ENCODE measurements at places on chromosomes 3 and 15.
A peak's percentile ranks its signal among the peaks of the same experiment; 100 is the strongest.

DNA sequence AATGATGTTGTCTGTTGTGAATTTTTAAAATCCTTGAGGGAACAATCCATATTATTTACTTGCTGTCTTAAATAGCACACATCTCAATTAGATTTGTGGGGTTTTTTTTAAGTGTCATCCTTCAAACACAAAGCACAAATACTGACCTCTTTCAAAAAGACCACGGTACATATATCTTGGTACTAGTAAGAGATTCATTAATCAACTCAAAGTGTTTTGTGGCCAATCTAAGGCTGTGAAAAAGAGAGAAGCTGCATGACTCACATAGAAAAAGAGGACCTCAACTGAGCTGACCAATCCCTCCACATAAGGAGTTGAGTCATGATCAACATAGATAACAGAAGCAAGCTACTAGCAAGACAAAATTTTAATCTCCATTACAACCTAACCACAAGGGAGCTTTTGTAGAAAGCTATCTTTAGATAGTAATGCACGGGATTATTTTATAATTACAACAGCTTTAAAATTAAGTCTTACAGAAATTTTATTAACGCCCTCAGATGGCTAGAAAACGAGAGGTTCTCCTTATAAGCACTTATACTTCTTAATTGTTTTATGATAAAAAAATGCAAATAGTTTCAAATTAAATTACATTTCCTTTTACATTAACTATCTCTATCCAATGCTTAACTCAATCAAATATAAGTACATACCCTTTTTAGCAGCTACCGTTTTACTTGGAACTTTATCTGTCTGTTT is 60.5 kb downstream of the TOP2B start:
- DNase-seq = no peak

GRCh38 chr3:9172851-9173321 is 76.6 kb downstream of the SRGAP3 start:
- DNase-seq = no peak

DNA sequence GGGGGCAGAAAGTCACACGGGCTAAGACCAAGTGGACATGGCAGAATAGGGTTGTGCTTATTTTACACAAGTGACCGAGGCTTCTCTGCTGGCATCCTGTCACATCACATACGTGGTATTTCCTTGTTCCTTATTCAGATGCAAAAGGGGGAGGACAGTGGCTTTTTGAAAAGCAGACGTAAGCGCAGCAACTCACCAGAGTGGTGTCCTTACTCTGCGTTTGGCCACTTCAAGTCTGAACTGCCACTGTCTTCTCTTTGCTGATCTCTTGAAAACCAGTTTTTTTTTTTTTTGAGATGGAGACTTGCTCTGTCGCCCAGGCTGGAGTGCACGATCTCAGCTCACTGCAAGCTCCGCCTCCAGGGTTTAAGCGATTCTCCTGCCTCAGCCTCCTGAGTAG is 113.2 kb downstream of the SOX2 start:
- no peak for DNase-seq

GRCh38 chr3:115321400-115321805 is 174.3 kb upstream of the ZBTB20 start:
- peak; percentile 12 for DNase-seq

- no peak for DNase-seq
Observed at GRCh38 chr15:22224241-22224671, 143.9 kb downstream of the OR4M2 start.

DNA sequence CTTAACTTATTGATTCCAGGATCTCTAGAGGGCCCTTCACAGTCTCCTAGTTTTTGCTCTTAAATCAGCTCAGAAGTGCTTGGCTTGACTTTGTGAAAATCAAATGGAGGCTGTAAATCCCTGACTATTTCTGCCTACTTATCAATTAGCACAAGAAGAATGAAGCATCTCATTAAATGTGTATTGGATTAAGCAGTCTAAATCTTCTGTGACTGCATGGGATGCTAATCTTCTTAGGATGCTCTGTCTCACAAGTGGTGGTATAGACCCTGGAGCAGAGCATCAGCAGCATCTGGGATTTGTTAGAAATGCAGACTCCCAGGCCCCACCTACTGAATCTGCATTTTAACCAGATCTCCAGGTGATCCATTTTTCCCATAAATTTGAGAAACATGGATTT is 488.7 kb downstream of the AGBL1 start:
- DNase-seq = no peak

GRCh38 chr15:49720261-49720660 is 99.4 kb downstream of the DTWD1 start:
- DNase-seq = no peak

- DNase-seq = no peak
Observed at GRCh38 chr15:77031376-77032050, 36.6 kb downstream of the PSTPIP1 start.

DNA sequence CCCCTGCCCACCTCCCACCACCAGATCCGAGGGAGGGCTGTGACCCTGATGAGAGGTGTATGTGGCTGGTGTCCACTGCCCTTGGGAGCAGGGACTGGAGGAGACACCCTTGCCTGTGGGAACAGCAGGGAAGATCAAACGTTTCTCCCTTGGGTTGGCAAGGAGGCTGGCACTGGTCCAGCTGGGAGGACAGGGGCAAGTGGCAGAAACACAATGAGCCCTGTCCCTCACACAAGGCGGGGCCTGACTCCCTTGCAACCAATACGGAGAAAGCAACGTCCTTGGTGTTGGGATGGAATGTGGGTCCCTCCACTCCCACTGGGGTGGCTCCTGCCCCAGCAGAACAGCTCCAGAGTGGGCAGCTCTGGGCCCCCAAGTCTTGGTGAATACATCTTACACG is 5.2 kb downstream of the HYAL2 start:
- DNase-seq = peak; percentile 17

DNA sequence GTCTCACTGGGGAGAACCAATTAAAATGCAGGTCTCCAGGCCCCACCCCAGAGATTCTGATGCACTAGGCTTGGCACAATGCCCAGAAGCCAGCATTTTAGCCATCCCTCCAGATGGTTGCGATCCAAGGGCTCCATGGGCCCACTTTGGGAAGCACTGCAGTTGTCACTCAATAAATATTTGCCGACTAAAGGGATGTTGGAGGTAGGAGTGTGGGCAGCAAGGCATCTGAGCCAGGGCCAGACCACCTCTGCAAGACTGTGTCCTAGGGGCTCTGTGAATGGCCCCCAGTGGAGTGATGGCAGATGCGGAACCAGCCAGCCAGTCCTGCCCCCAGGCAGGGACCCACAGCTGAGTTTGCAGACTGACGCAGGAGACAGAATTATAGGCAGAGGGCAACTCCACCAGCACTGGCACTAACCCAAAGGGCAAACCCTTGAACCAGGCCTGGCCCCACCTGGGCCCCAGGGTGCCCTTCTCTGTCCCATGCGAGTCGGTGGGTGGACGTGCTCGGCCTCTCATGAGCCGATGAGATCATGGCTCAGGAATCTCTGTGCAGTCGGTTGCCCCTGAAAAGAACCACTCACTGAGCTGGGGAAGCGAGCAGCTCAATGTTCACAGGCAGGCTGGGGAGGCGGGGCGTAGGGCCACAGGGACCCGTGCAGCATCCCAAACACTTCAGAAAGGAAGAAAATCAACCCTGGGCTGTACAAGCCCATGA is 49.7 kb downstream of the SEMA5B start:
- DNase-seq = peak; percentile 80

- no peak for DNase-seq
Observed at GRCh38 chr3:53813876-53814275, 32.3 kb downstream of the CHDH start.

GRCh38 chr3:139558351-139559266 is 19.1 kb upstream of the RBP1 start:
- no peak for DNase-seq

DNA sequence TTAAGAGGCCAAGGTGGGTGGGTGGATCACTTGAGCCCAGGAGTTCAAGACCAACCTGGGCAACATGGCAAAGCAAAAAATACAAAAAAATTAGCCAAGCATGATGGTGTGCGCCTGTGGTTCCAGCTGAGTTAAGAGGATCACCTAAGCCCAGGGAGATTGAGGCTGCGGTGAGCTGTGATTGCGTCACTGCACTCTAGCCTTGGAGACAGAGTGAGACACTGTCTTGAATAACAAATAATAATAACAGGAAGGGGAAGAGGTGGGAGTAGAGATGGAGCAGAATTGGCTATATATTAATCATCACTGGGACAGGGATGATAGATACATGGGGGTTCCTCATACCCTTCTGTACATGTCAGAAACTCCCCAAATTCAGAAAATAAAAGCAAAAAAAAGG is 23.8 kb upstream of the NMB start:
- no peak for DNase-seq

DNA sequence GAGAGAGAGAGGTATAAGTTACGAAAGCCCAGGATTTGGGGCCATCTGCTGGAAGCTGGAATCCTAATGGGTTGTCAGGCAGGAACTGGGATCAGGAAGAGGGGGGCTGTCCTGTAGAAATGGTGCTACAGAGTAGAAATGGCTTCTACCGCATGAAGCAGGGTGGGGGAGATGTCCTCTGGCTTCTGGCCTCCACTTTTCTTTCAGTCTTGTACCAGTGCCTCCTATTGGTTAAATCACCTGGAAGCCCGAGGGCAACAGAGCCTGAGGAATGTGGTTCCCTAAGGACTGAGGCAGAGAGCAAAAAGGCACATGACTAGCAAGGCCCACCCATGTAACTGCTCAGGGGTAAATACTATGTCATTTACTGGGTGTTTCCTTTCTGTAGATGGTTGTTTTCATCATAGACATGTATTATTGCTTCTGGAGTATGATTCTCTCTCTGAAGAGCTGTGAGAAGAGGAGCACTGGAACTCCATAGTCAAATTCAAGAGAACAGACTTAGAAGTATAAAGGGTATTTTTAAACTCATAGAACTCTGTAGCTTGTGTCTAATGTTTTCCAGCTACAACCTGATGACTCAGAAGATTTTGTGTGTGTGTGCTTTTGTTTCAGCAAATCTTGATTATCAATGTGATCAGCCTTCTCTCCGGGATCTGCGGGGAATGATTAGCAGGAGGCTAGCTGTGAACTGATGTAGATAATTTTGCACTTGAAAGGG is 20.2 kb upstream of the MITF start:
- DNase-seq = peak; percentile 21

- peak; percentile 50 for DNase-seq
Observed at GRCh38 chr3:152474585-152474984, 205.9 kb downstream of the MBNL1 start.

DNA sequence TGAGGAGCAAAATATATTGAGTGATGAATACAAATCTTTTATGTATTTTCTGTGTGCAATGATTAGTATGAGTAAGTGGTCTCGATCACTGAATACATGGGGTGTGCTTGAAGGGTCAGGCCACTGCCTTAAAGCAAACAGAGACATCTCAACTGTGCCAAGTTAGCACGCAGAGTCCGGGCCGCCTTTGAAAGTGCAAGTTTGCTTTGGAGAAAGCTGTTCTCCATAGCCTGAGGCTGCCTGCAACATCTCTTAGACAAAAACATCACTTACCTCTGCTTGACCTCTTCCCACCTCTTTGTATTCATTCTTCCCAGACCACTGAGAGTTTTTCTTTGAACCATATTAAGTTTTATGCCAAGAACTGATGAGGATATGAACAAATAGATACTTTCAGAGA is 267.0 kb downstream of the ZBTB20 start:
- no peak for DNase-seq

DNA sequence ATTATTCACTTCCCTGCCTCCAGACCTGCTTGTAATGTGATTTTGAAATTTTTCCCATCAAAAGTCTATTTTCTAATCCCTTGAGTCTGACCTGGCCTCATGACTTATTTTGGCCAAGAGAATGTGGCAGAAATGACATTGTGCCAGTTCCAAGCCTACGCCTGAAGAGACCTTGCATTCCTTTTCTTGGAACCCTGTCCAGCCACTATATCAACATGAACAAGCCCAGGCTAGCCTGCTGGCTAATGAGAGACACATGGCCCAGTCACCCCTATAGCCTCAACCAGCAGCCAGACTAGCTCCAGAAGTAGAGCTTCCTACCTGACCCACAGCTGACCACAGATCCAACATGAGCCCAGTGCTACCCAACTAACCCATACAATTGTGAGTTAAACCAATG is 121.1 kb upstream of the ACP3 start:
- no peak for DNase-seq

DNA sequence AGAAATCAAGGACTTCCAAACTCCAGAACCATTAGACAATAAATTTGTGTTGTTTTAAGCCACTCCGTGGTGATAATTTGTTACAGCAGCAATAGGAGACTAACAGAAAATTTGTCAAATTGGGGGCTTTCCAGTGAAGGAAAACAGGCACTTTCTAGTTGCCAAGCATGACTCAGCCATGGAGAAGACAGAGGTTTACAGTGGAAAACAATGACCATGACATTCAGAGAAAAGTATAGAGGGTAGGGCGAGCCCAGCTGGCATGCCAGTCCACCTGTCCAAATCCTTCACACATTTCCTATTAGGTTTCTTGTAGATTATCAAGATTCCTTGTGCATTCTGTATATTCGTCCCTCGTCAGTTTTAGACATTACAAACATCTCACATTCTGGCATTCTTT is 24.9 kb downstream of the SLCO2A1 start:
- DNase-seq = no peak

DNA sequence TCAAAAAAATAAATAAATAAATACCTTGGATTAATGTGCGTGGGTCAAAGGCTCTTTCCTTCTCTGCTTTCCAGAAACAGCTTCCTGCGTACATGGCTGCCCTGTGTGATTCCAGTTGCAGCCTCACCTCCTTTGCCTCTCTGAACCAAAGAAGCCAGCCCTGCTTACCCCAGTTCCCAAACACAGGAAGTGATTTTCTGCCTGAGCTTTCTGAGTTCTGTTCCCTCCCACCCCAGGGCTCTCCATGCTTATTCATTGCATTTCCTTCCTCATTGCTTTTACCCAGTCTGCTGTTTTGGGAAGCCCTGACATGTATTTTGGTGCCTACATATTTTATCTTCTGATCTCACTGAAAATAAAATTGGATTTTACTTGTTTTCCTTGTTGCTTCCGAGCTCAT is 15.4 kb downstream of the ZSCAN2 start:
- no peak for DNase-seq

- no peak for DNase-seq
Observed at GRCh38 chr3:123733805-123734526, 149.1 kb upstream of the HACD2 start.

DNA sequence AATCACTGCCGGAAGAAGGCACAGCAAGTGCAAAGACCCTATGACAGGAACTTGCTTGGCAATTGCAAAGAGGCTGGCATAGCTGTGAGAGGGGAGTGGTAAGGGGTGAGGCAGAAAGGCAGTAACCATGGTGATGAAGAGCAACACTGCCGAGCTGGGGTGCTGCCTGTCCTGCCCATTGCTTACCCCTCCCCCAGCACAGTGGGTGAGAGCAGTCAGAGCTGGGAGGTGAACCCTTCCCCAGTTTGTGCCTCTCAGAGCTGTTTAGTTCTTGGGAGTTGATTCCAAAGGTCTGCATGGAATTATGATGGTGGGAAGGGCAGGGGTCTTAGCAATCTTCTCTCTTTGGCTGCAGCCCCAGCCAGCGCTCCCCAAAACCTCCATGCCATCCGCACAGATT is 8.8 kb downstream of the TYRO3 start:
- peak; percentile 37 for DNase-seq

- peak; percentile 67 for DNase-seq
Observed at GRCh38 chr3:28916713-28917499, 364.0 kb upstream of the RBMS3 start.

- DNase-seq = peak; percentile 67
Observed at GRCh38 chr3:141105828-141106628, 54.9 kb downstream of the SPSB4 start.

GRCh38 chr15:39778021-39778420 is 4.6 kb downstream of the FSIP1 start:
- no peak for DNase-seq

- DNase-seq = no peak
Observed at GRCh38 chr3:100798012-100798411, 88.7 kb downstream of the TFG start.
